ENCODE measurements at places on chromosomes 16 and 17.

GRCh38 chr17:44187131-44187899, 543 bp downstream of the TMUB2 start:
- DNase-seq = no peak

DNA sequence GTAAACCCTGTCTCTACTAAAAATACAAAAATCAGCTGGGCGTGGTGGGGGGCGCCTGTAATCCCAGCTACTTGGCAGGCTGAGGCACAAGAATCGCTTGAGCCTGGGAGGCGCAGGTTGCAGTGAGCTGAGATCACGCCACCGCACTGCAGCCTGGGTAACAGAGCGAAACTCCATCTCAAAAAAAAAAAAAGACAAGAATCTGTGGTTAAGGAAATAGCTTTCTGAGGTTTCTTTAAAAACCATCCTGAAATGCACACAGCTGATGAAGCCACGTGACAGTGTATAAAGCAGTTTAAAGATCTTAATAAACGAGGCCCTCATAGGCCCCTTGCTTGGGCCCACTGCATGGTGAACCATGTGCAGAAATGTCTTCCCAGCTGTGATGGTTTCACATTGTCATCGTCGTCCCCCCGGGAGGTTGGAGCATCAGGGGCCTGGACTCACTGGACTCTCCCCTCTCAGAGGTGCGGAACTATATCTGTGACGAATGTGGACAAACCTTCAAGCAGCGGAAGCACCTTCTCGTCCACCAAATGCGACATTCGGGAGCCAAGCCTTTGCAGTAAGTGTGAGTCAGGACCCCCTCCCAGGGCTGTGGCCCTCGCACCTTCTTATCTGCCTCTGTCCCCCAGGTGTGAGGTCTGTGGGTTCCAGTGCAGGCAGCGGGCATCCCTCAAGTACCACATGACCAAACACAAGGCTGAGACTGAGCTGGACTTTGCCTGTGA, 16.2 kb downstream of the ZNF276 start:
- DNase-seq = no peak

DNA sequence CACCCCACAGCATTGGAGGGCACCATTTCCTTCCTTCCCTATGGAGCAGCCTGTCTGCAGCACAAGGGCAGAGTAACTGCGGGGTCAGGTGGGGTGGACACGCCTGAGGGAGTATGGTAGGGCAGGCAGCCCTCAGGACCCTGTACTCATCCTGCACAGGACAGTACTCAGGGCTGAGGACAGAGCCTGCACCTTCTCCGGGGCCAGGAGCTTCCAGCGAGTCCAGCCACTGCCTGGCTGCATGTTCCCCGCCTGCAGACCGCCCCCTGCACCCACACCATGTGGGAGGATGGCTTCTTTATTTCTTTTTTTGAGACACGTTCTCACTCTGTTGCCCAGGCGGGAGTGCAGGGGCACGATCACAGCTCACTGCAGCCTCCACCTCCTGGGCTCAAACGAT, 47.6 kb upstream of the CDC42EP4 start:
- DNase-seq = no peak

- DNase-seq = no peak
These were observed 15.9 kb upstream of the SLC12A3 start for GRCh38 chr16:56848955-56849689.

DNA sequence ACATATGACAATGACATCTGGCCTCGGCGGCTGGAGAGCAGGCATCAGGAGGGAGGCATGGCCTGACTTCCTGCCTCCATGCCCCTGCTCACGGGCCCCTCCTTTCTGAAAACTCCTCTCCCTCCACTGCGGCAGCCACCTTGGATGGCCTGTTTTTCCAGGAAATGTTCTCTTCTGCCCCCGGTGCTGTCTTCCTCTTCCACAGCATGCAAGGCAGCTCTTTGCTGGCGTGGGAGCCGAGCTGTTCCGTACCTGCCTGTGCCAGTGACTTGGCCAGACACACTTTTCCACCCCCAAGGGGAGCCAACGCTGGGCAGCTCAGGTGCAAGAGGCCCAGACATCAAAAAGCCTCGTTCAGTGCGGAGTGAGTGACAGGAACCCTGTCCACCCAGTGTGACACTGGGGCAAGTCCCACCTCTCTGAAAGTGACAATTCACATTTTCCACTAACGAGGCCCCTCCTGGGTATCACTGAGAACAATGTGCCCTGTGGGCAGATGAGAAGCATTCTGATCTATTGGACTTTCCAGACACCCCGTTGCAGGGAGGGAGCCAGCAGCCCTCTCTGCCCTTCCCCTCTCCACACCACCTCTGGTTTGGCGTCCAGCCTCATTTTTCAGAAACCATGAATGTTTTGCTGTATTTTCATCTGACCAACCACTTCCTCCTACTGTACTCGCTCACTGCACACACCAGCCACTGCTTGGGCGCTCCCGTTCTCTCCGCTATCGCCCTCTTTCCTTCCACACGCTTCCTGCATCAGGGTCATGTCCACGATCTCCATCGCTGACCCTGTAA, 31.2 kb downstream of the NSMCE1 start:
- DNase-seq = no peak
